ENCODE measurements at places on chromosomes 5 and 9.

GRCh38 chr9:3756071-3756470 is 230.3 kb upstream of the RFX3 start:
- no peak for DNase-seq

- DNase-seq, result no peak
Measured at GRCh38 chr5:72244862-72245371, 75.1 kb downstream of the MRPS27 start.

GRCh38 chr5:72662936-72663335 is 153.5 kb upstream of the TNPO1 start:
- no peak for DNase-seq

- no peak for DNase-seq
Measured at GRCh38 chr5:129170050-129170449, 75.5 kb downstream of the ISOC1 start.

DNA sequence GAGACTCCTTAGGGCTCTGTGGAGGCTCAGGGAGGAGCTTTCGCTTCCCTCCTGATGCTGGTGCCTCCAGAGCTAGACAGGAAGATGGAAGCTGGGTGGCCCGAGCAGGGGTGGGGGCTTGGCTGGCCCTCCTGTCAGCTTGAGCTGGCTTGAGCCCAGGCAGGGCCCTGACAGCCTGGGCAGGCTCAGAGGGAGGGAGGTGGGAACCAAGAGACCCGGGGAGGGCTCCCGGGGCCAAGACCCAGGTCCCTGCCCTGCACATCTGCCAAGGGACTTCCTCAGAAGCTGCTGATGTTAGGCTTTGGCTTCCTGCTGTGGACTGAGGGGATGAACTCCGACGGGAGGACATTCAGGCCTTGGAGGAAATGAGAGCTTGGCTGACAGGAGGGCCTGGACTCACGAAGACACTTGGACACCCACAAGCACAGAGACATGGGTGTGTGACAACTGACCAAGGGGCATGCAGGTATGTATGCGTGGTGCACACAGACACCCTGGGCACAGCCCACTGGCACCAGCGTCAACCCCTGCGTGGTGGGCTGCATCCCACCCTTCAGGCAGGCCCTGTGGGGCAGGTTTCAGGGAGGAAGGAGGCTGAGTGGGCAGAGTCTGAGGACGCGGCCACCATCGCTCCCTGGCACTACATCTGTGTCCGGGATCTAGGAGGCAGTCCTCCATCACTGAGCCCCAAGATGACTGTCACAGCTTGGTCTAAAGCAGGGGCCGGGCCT is 1.7 kb upstream of the LTC4S start:
- DNase-seq, result no peak

- DNase-seq, result no peak
Measured at GRCh38 chr9:6495466-6495865, 82.5 kb downstream of the UHRF2 start.

- DNase-seq, result no peak
Measured at GRCh38 chr5:179129607-179130071, 69.5 kb downstream of the ZNF354C start.
